ENCODE measurements at places on chromosomes 13 and 19.
A peak's percentile ranks its signal among the peaks of the same experiment; 100 is the strongest.

DNA sequence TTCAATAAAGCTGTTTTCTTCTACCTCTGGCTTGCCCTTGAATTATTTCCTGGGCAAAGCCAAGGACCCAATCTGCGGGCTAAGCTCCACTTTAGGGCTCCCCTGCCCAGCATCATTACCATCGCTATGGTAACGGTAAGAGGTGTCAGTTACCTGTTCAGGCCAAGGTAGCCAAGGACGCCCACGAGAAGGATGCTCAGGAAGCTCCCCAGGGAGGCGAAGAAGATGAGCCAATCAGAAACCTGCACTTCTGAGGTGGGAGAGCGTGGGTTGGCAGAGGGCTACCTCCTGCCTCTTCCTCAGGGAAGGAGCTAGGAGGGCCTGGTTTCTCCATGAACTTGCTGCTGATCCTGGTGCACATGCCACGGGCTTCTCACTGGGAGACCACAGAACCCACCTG lies 24.7 kb downstream of the IL12RB1 start:
- no peak overlapping the region for H3K27ac ChIP-seq
- DNase-seq: no peak
- H3K27me3 ChIP-seq: no peaks in the 10 kb centered on the region

GRCh38 chr13:41909506-41909905 lies 51.4 kb downstream of the VWA8 start:
- no peak overlapping the region for H3K4me3 ChIP-seq
- peaks cover 2% of the 10 kb centered on the region for H3K4me1 ChIP-seq
- H3K36me3 ChIP-seq: peaks cover 23% of the 10 kb centered on the region
- no peak overlapping the region for H3K27ac ChIP-seq
- no peak for DNase-seq

DNA sequence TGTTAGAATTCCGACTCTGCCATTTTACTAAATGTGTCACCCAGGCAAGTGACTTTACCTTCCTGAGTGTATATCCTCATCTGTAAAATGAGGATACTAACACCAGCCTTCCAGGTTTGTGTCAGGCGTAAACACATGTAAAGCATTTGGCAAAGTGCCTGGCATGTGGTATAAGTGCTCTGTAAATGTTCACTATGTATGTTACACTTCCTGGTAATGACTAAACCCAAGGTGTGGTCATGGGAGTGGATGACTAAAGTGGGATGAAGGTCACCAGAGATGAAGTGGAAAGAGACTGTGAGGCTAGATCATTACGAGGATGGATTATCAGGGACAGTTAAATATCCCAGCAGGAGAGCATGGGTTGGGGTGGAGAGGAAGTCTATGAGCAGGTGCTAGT lies 25.6 kb downstream of the DEDD2 start:
- H3K36me3 ChIP-seq: peaks cover 25% of the 10 kb centered on the region
- no peak overlapping the region for H3K4me3 ChIP-seq
- H3K27me3 ChIP-seq: peaks cover 25% of the 10 kb centered on the region
- H3K4me1 ChIP-seq: peaks cover 55% of the 10 kb centered on the region
- no peak for DNase-seq

DNA sequence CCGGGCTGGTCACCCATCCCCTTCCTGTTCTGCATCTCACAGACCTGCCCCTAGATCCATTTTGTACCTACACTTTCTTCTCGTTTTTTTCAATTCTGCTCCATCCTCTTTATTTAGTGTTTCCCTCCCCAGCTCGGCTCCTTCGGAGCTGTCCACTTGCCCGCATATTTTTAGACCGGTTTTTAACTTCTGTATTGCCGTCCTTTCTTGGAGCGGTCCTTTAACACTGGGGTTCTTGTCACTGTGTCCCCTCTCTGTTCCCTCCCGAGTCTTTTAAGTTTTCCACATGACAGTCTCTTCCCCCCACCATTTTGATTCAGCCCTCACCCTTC lies 1.7 kb downstream of the ARHGAP35 start:
- peaks cover 8% of the 10 kb centered on the region for H3K36me3 ChIP-seq
- H3K27me3 ChIP-seq: no peaks in the 10 kb centered on the region

- no peaks in the 10 kb centered on the region for H3K36me3 ChIP-seq
- H3K4me1 ChIP-seq: no peaks in the 10 kb centered on the region
- H3K27me3 ChIP-seq: peaks cover 11% of the 10 kb centered on the region
- H3K27ac ChIP-seq: no peak overlapping the region
Measured at GRCh38 chr13:111365149-111366005, 44.9 kb downstream of the TEX29 start.

GRCh38 chr13:24671386-24672113 lies 8.7 kb upstream of the ATP12A start:
- H3K4me1 ChIP-seq: peaks cover 10% of the 10 kb centered on the region
- H3K27me3 ChIP-seq: peaks cover 59% of the 10 kb centered on the region
- no peak for DNase-seq
- H3K4me3 ChIP-seq: no peak overlapping the region
- H3K36me3 ChIP-seq: no peaks in the 10 kb centered on the region

- no peaks in the 10 kb centered on the region for H3K4me1 ChIP-seq
- H3K36me3 ChIP-seq: no peaks in the 10 kb centered on the region
- no peak overlapping the region for H3K27ac ChIP-seq
- no peaks in the 10 kb centered on the region for H3K27me3 ChIP-seq
- DNase-seq: no peak
- no peak overlapping the region for H3K4me3 ChIP-seq
Measured at GRCh38 chr13:37225414-37226070, 120.1 kb upstream of the CSNK1A1L start.

DNA sequence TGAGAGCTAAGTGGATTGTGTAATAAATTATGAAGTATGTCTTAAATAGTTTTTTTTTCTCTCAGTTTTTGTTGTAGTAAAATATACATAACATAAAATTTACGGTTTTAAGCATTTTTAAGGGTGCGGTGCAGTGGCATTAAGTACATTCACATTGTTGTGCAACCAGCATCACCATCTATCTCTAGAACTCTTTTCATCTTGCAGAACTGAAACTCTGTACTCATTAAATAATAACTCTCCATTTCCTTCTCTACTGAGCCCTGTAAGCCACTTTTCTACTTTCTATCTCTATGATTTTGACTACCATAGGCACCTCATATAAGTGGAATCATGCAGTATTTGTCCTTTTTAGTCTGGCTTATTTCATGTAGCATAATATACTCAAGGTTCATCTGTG lies 87.1 kb downstream of the GJA3 start:
- no peak for DNase-seq
- H3K4me3 ChIP-seq: no peak overlapping the region
- peak overlapping the region; percentile 58 for H3K27ac ChIP-seq
- H3K4me1 ChIP-seq: peaks cover 10% of the 10 kb centered on the region

- no peaks in the 10 kb centered on the region for H3K36me3 ChIP-seq
- no peaks in the 10 kb centered on the region for H3K4me1 ChIP-seq
- no peaks in the 10 kb centered on the region for H3K27me3 ChIP-seq
- no peak overlapping the region for H3K4me3 ChIP-seq
Measured at GRCh38 chr13:87535911-87536310, 135.3 kb upstream of the SLITRK5 start.
